ENCODE measurements at places on chromosomes 13 and 19. TPM values are rescaled to one million over a fixed set of nuclear protein-coding genes. Genes with fewer than 3 reads are reported as not detected.
A peak's percentile ranks its signal among the peaks of the same experiment; 100 is the strongest.

The LSR gene
- total RNA-seq = 79.1 TPM

DNA sequence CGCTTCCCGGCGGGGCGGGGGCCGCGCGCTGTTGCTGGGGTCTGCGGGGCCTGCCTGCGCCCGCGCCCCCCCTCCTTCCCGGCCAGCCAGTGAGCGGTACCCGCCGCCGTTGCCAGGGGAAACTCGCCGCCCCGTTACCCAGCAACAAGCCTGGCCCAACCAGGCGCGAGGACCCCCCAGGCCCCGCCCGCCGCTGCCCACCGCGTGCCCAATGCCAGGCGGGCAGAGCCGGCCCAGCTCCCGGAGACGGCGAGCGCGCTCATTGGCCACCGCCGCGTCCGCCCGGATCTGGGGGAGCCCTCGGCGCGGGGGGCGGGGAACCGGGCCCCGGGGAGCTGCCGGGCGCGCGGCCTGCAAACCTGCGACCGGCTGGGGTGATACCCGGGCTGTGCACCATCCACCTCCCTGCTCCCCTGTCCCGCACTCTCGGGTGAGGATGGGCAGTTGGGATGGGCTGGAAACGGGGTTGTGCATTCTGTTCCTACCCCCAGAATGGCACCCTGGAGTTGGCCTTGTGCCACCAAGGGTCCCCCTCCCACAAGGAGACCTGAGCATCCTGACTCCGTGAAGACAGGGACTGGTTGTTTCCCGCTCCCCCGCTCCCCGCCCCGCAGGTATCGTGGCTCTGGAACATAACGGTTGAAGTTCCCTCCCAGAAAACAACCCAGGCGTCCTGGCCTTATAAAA is 8.8 kb upstream of the BBC3 start:
- H3K4me3 ChIP-seq = peak overlapping the region; percentile 25
- no peaks in the 10 kb centered on the region for H3K36me3 ChIP-seq
- H3K27me3 ChIP-seq = no peaks in the 10 kb centered on the region
- peaks cover 24% of the 10 kb centered on the region for H3K4me1 ChIP-seq

DNA sequence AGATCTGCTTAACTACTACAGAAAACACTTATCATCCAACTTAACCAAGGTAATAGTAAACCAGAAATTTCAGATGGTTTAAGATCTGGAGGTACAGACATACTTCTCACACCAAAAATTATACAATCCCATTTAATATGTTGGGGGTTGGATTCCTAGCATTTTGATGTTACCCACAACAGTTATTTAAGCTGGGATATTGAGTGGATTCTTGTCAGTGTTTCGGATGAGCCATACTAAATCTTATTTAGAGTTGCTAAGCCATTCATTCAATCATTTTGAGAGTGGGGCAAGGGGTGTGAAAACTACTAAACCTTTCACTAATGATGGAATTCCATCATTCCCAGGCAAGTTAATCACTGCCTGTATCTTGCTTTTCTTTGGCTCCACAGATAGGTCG is 40.6 kb downstream of the KATNAL1 start:
- H3K27me3 ChIP-seq = no peaks in the 10 kb centered on the region
- H3K4me1 ChIP-seq = no peaks in the 10 kb centered on the region
- no peak overlapping the region for H3K27ac ChIP-seq
- H3K4me3 ChIP-seq = no peak overlapping the region
- no peaks in the 10 kb centered on the region for H3K36me3 ChIP-seq
- no peak for DNase-seq

The USHBP1 gene
- total RNA-seq = 14.0 TPM

DNA sequence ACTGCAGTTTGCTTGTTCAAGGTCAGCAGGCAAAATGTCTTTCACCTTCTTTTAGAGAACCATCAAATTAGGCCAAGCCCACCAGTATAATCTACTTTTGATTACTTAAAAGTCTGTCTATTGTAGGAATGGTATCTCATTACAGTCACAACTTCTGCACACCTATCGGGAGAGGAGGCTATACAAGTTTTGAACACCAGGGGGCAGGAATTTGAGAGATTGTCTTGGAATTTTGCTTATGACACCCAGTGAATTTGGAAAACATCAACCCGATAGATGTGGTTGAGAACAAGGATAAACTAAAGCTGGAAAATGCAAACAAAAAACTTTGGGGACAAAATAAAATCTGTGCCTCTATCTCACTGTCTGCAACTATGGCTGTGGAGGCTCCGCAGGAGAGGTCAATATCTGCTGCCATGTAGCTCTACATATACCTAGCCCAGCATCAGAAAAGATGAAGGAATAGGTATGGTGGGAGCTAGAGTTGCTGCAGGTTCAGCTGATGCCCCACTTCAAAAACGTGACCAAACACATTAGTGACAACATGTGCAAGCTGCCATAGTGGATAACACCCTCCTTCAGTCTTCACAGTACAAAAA is 1299.2 kb upstream of the SPRY2 start:
- H3K27me3 ChIP-seq = no peaks in the 10 kb centered on the region
- no peak for DNase-seq
- H3K27ac ChIP-seq = no peak overlapping the region
- H3K36me3 ChIP-seq = no peaks in the 10 kb centered on the region
- no peaks in the 10 kb centered on the region for H3K4me1 ChIP-seq
- no peak overlapping the region for H3K4me3 ChIP-seq

- no peak overlapping the region for H3K4me3 ChIP-seq
- peaks cover 3% of the 10 kb centered on the region for H3K36me3 ChIP-seq
- H3K27me3 ChIP-seq = no peaks in the 10 kb centered on the region
- H3K27ac ChIP-seq = no peak overlapping the region
- H3K4me1 ChIP-seq = peaks cover 3% of the 10 kb centered on the region
Measured at GRCh38 chr13:20847296-20847695, 55.2 kb downstream of the XPO4 start.

GRCh38 chr13:113546571-113547237 is 37.8 kb upstream of the TFDP1 start:
- H3K4me1 ChIP-seq = peaks cover 14% of the 10 kb centered on the region
- peak overlapping the region; percentile 18 for H3K27ac ChIP-seq
- H3K27me3 ChIP-seq = no peaks in the 10 kb centered on the region
- no peak overlapping the region for H3K4me3 ChIP-seq
- peaks cover 32% of the 10 kb centered on the region for H3K36me3 ChIP-seq

- no peaks in the 10 kb centered on the region for H3K27me3 ChIP-seq
- H3K4me3 ChIP-seq = peak overlapping the region; percentile 14
- peaks cover 14% of the 10 kb centered on the region for H3K4me1 ChIP-seq
- no peaks in the 10 kb centered on the region for H3K36me3 ChIP-seq
Measured at GRCh38 chr19:18051887-18052286, 34.8 kb downstream of the IL12RB1 start.

DNA sequence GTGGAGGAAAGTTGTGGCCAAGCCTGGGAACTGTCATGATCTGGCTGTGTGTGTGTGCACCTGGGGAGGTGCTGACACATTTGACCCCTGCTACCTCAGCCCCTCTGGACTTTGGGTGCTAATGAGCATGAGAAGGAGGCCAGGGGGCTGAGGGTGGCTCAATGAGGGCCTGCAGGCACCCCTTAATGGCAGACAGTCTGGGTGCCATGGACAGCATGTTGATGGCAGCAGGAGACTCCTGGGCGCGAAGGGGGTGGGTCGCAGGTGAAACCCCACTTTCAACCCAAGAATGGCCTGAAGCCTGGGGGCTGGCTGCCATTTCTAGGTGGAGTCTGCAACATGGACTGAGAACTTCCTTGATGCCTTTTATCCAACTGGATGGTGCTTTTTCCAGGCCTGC is 216.4 kb upstream of the TRPC4 start:
- peak; percentile 29 for DNase-seq
- H3K4me1 ChIP-seq = no peaks in the 10 kb centered on the region
- no peaks in the 10 kb centered on the region for H3K36me3 ChIP-seq
- no peak overlapping the region for H3K4me3 ChIP-seq
- no peak overlapping the region for H3K27ac ChIP-seq

GRCh38 chr19:12133069-12133468 is 7.1 kb downstream of the ZNF20 start:
- no peaks in the 10 kb centered on the region for H3K27me3 ChIP-seq
- no peaks in the 10 kb centered on the region for H3K4me1 ChIP-seq
- DNase-seq = no peak
- no peak overlapping the region for H3K27ac ChIP-seq
- no peak overlapping the region for H3K4me3 ChIP-seq
- peaks cover 35% of the 10 kb centered on the region for H3K36me3 ChIP-seq

DNA sequence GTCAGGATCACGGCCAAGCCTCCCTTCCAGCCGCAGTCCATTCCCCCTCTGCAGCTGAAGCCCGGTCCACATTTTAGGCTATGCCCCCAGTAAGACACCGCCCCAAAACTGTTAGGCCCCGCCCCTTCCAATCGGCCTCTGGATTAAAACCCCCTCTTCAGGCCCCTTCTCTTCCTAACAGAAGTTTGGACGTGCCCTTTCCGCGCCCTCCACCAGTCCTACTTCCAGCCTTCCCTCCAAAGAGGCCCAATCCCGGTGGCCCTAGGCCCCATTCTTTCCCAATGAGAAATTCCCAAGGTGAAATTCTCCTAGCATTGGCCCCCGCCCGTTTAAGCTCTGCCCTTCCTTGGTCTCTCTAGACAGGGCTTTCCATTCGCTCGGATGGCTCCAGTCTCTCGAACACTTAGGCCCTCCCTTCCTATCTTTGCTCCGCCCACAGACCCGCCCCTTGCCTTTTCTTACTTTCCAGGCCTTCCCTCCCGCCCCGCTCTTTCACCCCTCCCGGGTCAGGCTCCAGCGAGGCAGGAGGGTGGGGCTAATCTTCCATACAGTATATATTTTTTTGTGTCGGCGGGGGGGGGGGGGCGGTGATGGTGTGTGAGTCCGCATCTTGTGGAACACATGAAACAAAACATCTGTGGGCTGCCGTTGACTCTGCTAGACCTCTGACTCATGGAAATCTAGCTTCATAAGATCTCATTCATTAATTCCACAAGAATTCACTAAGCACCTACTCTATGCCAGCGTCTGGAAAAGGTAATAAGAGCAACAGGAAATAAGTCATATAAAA is 13.6 kb downstream of the LTBP4 start:
- no peaks in the 10 kb centered on the region for H3K27me3 ChIP-seq
- peaks cover 22% of the 10 kb centered on the region for H3K4me1 ChIP-seq
- peak; percentile 82 for DNase-seq

The LHB gene
- total RNA-seq = not detected

GRCh38 chr13:44148159-44148914 is 225.3 kb upstream of the SERP2 start:
- H3K27ac ChIP-seq = no peak overlapping the region
- H3K36me3 ChIP-seq = no peaks in the 10 kb centered on the region
- H3K27me3 ChIP-seq = no peaks in the 10 kb centered on the region
- no peak for DNase-seq
- no peak overlapping the region for H3K4me3 ChIP-seq
- no peaks in the 10 kb centered on the region for H3K4me1 ChIP-seq

GRCh38 chr13:19185865-19186645 is 4.4 kb upstream of the TUBA3C start:
- no peak overlapping the region for H3K27ac ChIP-seq
- no peaks in the 10 kb centered on the region for H3K4me1 ChIP-seq
- no peak for DNase-seq

- no peaks in the 10 kb centered on the region for H3K36me3 ChIP-seq
- no peak within 1 kb of the TSS for H3K27ac ChIP-seq
Measured at GRCh38 chr19:35812220-35813042, at the start of gene PRODH2. Gene PRODH2, minus strand, starts transcription at chr19:35812845. Its CDS starts 40 bp downstream, at chr19:35812805.

GRCh38 chr13:113373811-113374485 is 10.0 kb upstream of the GRTP1 start:
- no peaks in the 10 kb centered on the region for H3K27me3 ChIP-seq
- H3K27ac ChIP-seq = no peak overlapping the region
- no peaks in the 10 kb centered on the region for H3K4me1 ChIP-seq
- H3K36me3 ChIP-seq = no peaks in the 10 kb centered on the region
- no peak for DNase-seq

DNA sequence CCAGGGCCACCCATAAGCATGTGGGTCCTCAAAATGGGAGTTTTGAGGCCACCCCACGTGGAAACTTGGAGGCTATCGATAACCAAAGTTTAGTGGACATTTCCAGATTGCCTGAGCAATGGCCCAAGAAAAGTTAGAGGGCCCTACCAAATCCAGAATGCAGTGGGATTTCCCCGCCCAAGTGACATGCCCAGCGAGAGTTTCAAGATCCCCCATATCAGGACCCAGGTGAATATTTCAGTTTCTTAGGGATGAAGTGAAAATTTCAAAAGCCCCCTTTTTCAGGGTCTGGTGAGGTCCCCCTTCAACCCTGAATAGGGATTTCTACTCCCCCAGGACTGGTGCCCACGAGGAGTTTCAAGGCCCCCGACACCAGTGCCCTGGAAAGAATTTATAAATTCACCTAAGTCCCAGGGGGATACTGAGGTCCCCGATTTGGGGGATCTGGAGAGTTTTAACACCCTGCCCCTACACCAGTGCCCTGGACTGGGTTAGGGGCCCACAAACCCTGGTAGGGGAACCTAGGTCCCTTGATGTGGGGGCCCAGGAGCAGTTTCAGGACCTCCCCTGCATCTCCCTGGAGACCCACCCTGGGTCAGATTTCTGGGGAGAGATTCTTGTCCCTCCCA is 695 bp downstream of the BST2 start:
- H3K27me3 ChIP-seq = no peaks in the 10 kb centered on the region
- H3K27ac ChIP-seq = peak overlapping the region; percentile 76
- DNase-seq = no peak
- no peaks in the 10 kb centered on the region for H3K36me3 ChIP-seq
- H3K4me1 ChIP-seq = peaks cover 17% of the 10 kb centered on the region

The GZMM gene
- 2.9 TPM for total RNA-seq

The SOX1 gene
- total RNA-seq = not detected

DNA sequence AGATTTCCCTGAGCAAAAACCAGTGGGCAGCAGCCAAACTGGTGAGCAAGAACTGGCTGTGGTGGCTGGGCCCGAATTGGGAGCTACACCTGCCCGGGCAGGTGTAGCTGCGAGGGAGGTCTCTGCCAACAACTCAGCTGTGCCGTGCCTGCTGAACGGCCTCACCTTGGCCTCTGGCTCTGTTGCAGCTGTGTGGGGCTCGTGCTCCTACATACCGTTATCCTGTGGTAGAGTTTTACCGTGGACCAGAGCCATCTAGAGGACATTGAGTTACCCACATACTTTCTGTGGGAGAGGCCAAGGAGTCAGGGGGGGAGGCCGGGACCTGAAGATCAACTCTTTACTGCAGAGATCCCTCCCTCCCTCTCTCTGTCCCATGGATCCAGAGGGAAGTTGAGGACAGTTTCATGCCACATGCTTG is 113.2 kb downstream of the TM9SF2 start:
- H3K27me3 ChIP-seq = no peaks in the 10 kb centered on the region
- no peak overlapping the region for H3K27ac ChIP-seq
- no peaks in the 10 kb centered on the region for H3K36me3 ChIP-seq
- no peak for DNase-seq
- peaks cover 4% of the 10 kb centered on the region for H3K4me1 ChIP-seq
- H3K4me3 ChIP-seq = no peak overlapping the region

GRCh38 chr13:98260357-98261164 is 83.5 kb upstream of the RNF113B start:
- H3K27me3 ChIP-seq = no peaks in the 10 kb centered on the region
- no peak for DNase-seq
- peaks cover 6% of the 10 kb centered on the region for H3K4me1 ChIP-seq
- H3K27ac ChIP-seq = no peak overlapping the region
